ENCODE measurements at places on chromosomes 13 and 19. TPM values are rescaled to one million over a fixed set of nuclear protein-coding genes. Genes with fewer than 3 reads are reported as not detected.

Gene SOX1
- not detected for total RNA-seq

DNA sequence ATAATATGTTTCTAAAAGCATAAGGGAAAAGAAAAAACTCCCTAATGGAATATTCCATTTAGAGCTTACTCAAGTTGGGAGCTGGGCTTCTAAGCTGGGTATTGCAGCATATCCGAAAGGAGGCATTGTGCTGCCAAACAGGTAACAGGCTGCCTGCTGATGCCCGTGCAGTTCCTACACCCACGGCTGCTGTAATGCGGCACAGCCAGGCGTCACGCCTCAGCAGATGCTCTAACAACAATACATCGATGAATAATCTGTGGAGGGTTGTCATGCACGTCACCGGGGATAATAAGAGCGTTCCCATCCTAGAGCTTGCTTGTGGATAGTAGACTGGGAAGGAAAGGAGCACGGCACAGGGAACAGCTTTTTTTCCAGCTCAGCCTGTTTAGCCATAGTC is 1582.1 kb upstream of the SLC10A2 start:
- DNase-seq, result no peak

Gene KRI1
- 10.4 TPM for total RNA-seq

DNA sequence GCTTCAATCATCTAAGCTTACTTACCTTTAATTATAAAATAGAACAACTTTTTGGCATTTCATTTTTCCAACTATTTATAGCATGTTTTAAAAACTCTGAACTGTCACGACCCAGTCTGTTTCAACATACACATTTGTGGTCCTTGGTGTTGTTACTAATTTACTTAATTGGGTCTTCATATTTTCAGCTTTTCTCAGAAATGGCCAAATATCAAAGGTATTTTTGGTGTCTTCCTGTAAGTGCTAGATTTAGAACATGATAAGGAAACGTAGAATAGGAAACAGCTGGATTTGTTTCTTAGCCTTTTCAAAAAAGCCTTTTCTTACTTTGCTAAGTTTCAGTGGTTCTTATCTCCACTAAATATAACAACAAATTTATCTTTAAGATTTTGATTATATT is 11.4 kb downstream of the LPAR6 start:
- DNase-seq, result no peak

GRCh38 chr13:99237981-99238662 is 20.1 kb downstream of the GPR18 start:
- no peak for DNase-seq

GRCh38 chr13:29935309-29935981 is 85.0 kb upstream of the UBL3 start:
- DNase-seq, result no peak

- peak; percentile 62 for DNase-seq
Observed at GRCh38 chr19:55116232-55116858, 1.1 kb downstream of the PPP1R12C start.

Gene CYP2F1
- not detected for total RNA-seq

- no peak for DNase-seq
Observed at GRCh38 chr19:4367336-4367723, 24.0 kb downstream of the MPND start.

GRCh38 chr13:100394005-100394695 is 194.4 kb downstream of the GGACT start:
- DNase-seq, result no peak

All from left lobe of liver (tissue), 2 donors.